ENCODE measurements at places on chromosomes 16 and 17. TPM values are rescaled to one million over a fixed set of nuclear protein-coding genes. Genes with fewer than 3 reads are reported as not detected.

DNA sequence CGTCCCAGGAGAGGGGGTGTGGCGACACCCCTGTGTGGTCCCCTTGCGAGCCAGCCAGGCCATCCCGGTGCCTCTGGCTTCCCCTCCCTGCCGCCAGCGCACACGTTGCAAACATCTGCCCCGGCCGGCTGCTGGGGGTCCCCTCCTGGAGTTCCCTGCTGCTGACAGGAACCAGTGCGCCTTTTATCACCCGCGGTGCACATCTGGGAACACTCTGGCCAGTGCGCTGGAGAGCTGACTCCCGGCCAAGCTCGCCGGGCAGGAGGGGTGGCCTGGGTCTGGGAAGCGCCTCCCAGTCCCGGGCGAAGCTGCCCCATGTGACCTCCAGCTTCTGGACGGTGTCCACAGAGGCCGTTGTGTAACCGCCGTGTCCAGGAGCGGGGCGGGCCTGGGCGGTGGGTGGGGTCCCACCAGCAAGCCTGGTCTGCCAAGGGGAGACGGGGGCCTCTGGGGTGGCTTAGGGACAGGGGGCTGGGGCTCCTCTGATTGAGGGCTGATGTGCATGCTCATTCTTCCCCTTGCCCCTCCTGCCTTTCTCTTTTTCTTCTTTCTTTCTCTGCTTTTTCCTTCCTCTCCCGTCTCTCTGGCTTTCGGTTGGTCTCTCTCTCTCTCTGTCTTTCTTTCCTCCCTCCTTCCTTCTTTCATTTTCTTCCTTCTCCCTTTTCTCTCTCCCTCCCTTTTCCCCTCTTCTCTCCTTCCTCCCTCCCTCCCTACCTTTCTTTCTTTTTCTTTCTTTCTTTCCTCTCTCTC, 25.2 kb upstream of the CIBAR2 start:
- DNase-seq: no peak

Gene NPIPA5
- polyA plus RNA-seq: 27.8 TPM

DNA sequence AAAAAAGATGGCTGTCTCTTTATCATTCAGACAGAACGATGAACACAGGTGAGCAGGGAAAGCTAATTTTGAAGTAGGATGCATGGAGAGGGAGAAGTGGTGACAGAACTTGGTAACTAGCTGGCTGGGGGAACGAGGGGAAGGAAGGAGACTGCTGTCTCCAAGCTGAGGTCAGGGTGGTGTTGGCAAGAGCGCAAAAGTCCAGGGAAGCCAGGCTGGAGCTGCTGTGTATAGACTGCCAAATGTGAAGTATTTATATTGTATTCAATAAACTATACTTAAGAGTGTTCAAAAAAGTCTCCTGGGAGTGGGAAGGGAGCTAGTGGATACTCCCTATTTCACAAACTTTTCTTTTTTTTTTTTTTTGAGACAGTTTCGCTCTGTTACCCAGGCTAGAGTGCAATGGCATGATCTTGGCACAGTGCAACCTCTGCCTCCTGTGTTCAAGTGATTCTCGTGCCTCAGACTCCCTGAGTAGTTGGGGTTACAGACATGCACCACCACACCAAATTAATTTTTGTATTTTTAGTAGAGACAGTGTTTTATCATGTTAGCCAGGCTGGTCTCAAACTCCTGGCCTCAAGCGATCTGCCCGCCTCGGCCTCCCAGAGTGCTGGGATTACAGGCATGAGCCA, 8.2 kb downstream of the TMEM106A start:
- DNase-seq: no peak

Gene PPP1R27
- 0.46 TPM for polyA plus RNA-seq

- peak; percentile 36 for DNase-seq
Measured at GRCh38 chr17:10384175-10384574, 11.4 kb upstream of the MYH13 start.

Gene NLRC3
- 2.6 TPM for polyA plus RNA-seq

DNA sequence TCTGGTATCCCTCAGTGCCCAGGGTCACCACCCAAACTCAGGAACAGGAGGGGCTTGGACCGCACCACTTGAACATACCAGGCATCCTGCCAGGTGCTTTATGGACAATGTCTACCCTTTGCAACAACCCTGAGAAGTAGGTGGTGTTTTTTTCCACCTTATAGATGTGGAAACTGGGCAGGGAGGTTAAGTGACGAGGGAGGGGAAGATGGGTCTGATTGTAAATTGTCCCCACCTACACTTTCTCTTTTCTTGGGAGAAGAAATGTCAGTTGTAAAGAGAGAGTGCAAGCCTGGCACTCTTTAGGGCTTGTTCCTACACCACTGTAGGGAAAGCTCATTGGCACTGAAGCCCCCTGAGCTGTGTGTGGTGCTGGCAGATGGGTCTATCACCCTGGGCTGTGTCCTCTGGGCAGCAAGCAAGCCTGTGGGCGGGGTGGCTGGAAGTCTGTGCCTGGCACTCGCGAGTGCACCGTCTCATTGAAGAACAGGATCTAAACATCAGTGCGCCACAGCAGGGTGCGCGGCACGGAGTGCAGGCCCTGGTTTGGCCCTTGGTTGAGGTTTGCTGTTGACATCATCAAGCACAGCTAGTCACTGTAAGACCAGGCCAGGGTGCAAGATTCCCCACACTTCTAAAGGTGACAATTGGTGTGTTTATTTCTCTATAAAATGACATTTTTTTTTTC, 15.1 kb downstream of the NOD2 start:
- DNase-seq: no peak

DNA sequence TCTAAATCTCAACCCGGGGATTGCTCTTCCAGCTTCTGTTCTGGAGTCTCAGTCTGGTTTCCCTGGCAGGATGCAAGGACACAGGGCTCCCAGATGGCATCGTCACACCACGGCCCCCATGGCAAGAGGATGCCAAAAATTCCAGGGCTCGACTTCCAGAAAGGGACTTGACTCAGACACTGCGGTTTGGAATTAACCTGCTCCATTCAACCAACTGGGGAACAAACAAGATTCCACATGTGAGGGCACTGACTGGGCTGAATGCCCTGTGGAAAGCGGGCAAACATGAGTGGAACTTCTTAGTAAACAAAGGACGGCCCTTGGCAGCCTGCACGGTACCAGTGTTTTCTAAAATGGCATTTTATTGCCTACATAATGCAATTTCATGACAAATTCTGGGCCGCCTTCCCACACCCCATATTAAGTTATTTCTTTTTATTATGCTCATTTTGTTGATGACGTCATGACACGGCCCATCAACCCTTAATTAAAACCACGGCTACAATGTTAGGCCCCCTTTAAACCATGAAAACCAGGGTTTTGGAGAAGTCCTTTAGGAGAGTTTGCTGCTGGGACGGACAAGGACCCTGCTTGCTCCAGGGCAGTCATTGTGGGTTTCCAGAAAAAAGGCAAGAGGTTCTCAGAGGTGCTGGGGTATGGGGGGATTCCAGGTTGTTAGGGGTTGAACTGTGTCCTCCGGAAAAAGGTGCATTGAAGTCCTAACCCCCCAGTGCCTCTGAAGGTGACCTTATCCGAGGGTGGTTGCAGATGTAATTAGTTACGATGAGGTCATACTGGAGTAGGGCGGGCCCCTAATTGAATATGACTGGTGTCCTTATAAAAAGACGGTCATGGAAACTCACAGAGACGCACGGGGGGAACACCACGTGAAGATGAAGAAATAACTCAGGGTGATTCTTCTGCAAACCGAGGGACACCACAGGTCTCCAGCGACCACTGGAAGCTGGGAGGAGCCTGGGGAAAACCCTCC, 205.6 kb downstream of the FOXL1 start:
- no peak for DNase-seq

- DNase-seq: no peak
Measured at GRCh38 chr16:49022351-49022963, 259.2 kb downstream of the CBLN1 start.

DNA sequence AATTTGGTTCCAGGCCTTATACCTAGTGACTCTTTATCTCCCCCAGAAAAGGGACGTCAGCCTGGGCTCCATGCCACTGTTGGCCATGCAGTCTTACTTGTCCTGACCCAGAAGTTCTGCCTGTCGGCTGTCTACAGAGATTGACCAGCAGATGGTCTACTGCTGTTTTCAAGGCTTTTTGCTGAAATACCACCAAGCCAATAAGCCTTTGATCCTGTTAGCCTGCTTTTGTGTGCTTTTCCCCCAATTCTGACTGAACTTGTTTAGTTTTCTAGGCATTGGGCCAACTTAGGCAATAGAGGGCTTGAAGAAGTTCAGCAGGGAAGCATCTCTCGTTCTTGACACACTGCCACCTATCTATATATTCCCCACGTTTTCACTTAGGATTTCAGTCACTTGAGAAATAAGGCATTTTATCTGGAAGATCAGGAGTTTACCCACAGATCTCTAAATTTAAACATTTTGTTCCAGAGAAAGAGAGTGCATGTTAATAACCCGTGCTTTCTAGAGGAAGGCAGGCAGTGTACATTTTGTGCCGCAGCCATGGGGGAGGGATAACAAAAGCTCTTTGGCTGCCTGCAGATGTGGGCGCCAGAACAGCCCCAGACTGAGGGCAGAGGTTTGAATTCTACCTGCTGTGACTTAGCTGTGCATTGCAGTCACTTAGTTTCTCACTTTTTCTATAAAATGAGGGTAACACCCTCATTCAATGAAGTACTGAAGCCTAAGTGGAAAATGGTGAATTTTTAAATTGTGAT, 12.3 kb upstream of the CARMIL2 start:
- no peak for DNase-seq
